ENCODE measurements at places on chromosomes 16 and 17.

GRCh38 chr17:62134397-62134796 is 69.3 kb upstream of the MED13 start:
- no peak for DNase-seq

GRCh38 chr16:49890876-49891275 is 35.0 kb upstream of the ZNF423 start:
- no peak for DNase-seq

DNA sequence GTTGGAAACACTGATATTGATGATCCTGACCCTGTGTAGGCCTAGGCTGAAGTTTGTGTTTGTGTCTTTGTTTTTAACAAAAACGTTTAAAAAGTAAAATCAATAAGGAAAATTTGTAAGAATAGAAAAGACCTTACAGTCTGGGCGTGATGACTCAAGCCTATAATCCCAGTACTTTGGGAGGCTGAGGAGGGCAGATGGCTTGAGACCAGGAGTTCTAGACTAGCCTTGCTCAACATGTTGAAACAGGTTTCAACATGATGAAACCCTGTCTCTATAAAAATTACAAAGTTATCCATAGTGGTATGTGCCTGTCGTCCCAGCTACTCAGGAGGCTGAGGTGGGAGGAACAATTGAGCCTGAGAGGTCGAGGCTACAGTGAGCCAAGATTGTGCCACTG is 18.3 kb upstream of the TOM1L1 start:
- DNase-seq, result no peak

DNA sequence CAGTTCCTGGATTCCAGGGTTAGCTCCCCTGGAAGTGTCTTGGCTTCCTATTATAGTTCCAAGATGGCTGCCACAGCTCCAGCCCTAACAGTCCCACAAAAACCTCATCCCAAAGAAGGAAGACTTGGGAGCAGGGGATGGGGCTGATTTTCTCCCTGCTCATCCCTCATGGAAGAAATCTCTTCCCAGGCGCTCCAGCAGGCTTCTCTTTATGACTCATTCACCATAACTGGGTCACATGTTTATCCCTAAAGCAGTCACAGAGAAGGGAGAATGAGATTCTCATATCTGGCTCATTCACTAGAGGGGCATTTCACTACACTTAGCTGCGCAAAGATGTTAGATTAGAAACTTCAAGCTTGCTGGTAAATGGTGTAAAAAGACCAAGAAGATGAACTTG is 206.5 kb upstream of the IRX3 start:
- no peak for DNase-seq

DNA sequence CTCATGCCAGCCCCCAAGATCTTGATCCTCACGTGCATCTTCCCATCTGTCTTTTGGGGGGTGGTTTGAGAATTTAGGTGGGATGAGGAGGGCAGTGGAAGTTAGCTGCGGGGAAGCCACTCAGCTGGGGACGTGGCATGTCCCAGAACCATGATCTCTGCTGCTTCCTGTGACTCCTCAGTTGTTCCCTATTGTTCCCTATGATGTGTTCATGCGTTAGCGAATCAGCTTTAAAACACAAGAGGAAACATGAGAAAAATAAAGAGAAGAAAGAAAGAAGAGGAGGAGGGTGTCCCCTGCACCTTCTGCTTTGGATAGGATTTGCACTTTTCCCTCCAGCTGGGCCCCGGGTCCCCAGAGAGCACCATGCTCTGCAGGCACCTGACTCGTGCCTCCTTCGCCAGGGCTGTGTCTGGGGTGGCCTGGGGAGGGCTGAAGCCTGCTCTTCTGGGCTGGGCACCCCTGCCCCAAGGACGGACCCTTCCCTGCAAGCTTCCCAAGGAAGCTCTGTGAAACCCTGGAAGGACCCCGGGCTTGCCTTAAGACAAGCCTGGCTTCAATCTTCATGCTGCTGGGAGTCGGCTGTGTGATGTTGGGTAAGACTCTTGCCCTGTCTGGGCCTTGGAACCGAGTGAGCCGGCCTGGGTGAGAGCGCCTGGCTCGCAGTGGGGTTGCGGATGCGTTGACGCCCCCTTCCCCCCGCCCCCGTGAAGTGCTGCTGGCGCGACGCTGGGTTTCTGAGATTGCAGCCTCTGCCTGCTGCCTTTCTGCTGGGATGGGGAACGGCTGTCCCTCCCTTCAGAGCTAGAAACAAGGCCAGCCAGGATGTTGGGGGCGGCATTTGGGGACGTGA is 62.8 kb upstream of the CIBAR2 start:
- no peak for DNase-seq

GRCh38 chr16:56855946-56856345 is 9.1 kb upstream of the SLC12A3 start:
- no peak for DNase-seq

- DNase-seq, result no peak
Observed at GRCh38 chr17:50221266-50221863, 19.9 kb upstream of the COL1A1 start.

- DNase-seq, result no peak
Observed at GRCh38 chr16:13306161-13306995, 405.0 kb downstream of the SHISA9 start.

DNA sequence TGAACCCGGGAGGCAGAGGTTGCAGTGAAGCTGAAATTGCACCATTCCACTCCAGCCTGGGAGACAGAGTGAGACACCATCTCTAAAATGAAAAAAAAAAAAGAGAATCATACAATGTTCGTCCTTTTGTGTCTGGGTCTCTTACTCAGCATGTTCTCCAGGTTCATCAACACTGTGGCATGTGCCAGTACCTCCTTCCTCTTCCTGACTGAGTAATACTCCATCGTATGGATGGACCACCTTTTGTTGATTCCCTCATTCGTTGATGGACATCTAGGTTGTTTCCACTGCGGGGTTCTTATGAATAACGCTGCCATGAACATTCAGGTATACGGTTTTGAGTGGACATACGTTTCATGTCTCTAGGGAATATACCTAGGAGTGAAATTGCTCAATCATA is 4.1 kb upstream of the HS3ST6 start:
- DNase-seq, result no peak

- peak; percentile 11 for DNase-seq
Observed at GRCh38 chr17:82937411-82938371, 97.9 kb upstream of the ZNF750 start.

- no peak for DNase-seq
Observed at GRCh38 chr16:6573577-6573976, 759.1 kb upstream of the RBFOX1 start.

- peak; percentile 29 for DNase-seq
Observed at GRCh38 chr17:14203388-14203787, 33.3 kb downstream of the CDRT15 start.

DNA sequence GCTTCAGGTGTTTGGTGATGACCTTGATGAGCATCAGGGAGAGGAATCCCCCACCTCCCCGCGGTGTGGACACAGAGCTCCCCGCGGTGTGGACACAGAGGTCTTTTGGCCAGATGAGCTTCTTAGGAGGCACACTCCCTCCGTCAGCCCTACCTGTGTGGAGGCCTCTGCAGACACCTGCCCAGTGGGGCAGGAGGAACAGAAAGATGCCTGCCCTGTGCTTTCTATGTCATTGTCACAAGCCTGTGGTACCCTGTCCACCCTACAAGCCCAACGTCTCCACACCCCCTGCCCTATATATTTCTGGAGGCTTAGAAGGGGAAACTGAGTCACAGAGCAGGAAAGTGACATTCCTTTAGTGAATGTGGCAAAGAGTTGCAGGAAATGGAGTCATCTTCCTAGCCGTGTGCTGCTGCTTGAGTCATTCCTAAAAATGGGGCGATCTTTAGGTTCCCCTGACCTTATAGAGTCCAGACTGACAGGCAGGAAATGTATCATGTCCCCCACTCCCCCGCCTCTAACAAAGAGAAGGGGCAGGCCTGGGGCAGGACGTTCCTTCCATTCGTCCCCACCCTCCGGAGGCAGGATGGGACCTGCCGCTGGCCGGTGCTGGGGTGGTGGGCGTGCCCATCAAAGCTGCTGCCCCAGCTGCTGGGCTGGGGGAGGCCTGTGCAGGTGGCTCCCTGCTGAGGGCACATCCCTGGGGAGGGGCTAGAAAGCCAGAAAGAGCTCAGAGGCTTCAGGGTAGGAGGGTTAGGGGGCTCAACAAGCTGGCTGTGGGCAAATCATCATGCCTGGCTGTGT is 1.0 kb upstream of the C16orf74 start:
- no peak for DNase-seq

Measured in activated CD8-positive, alpha-beta memory T cell treated with anti-CD3 and anti-CD28 coated beads, Interleukin-2, amount 50 U/mL, for 4 hours (primary cell).